ENCODE measurements at places on chromosomes 6 and 20.

DNA sequence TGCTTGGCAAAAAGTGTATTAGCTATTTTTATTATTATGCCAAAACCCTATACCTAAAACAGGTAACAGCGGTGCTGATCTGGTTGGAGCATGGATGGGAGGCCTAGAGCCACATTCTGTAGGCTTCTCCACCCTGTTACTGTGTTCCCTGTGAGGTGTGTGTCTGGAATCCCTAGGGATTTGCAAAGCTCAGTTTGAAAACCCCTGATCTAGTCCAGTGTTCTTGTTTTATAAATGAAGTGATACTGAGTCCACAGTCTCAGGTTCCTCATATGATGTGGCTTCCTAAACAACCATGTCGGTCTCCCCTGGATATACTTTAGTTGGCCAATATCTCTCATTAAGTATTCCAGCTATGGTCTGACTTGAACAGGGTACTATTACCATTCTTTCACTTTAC lies 16.3 kb downstream of the ACSS2 start:
- peaks cover 13% of the 10 kb centered on the region for H3K4me1 ChIP-seq
- no peaks in the 10 kb centered on the region for H3K36me3 ChIP-seq
- no peak overlapping the region for H3K27ac ChIP-seq
- DNase-seq: no peak
- no peak overlapping the region for H3K4me3 ChIP-seq
- H3K27me3 ChIP-seq: no peaks in the 10 kb centered on the region

GRCh38 chr20:50325651-50326050 lies 135.0 kb downstream of the CEBPB start:
- no peaks in the 10 kb centered on the region for H3K36me3 ChIP-seq
- no peak overlapping the region for H3K4me3 ChIP-seq
- DNase-seq: peak; percentile 6
- H3K27ac ChIP-seq: no peak overlapping the region
- no peaks in the 10 kb centered on the region for H3K27me3 ChIP-seq
- peaks cover 27% of the 10 kb centered on the region for H3K4me1 ChIP-seq

GRCh38 chr20:10665791-10666190 lies 8.0 kb downstream of the JAG1 start:
- H3K36me3 ChIP-seq: peaks cover 58% of the 10 kb centered on the region
- H3K27ac ChIP-seq: peak overlapping the region; percentile 65
- peak; percentile 56 for DNase-seq

- H3K36me3 ChIP-seq: no peaks in the 10 kb centered on the region
- no peaks in the 10 kb centered on the region for H3K4me1 ChIP-seq
- H3K27ac ChIP-seq: no peak overlapping the region
- no peaks in the 10 kb centered on the region for H3K27me3 ChIP-seq
- no peak overlapping the region for H3K4me3 ChIP-seq
These were observed 112.5 kb downstream of the SNX5 start for GRCh38 chr20:17856024-17856564.

DNA sequence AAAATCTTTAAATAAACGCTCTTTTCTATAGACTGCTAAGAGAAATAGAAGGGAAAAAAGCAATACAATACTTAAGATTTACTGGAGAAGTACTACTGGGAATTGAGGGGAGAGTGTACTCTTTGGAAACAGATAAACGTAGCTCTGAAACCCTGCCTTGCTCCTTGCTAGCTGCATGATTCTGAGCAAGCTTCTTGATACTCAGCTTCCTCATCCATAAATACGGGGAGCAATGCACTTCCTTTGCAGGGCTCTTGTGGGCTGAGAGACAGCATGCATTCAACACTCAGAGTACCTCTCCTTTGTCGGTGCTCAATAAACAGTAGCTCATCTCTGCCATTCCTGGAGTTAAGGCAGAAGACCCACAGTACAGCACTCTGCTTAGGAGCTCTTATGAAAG lies 159.7 kb downstream of the BTBD9 start:
- no peak for DNase-seq
- H3K4me3 ChIP-seq: no peak overlapping the region
- no peaks in the 10 kb centered on the region for H3K4me1 ChIP-seq
- no peaks in the 10 kb centered on the region for H3K36me3 ChIP-seq
- H3K27ac ChIP-seq: no peak overlapping the region

- H3K4me3 ChIP-seq: no peak overlapping the region
- no peaks in the 10 kb centered on the region for H3K36me3 ChIP-seq
- DNase-seq: no peak
- H3K4me1 ChIP-seq: no peaks in the 10 kb centered on the region
These were observed 387.2 kb downstream of the TAF4 start for GRCh38 chr20:61678437-61678836.

Data from osteoblast (primary cell).